ENCODE measurements at places on chromosomes 12 and 14.

DNA sequence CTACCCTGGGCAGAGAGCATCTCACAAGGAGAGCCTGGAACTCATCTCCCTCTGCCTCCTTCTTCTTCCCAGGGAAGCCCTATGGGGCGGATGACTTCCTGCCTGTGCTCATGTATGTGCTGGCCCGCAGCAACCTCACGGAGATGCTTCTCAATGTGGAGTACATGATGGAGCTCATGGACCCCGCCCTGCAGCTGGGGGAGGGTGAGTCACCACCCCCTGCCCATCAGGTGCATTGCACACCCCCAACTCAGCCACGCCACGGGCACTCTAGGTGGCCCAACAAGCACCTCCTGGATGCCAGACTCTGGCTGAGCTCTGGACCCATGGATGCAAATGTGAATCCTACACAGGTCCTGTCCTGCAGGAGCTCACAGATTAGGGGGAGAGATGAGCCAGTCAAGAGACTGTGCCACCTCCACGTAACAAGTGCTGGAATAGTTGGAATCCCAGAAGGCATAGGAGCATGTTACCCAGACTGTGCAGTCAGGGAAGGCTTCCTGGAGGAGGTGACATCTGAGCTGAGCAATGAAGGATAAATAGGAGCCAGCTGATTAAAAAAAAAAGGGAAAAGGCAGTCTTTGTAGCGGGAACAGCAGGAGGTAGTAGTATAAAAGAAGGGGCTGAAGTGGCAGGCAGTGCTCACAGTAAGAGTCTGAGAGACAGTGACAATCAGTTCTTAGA lies 71.9 kb downstream of the LGMN start:
- DNase-seq = no peak

DNA sequence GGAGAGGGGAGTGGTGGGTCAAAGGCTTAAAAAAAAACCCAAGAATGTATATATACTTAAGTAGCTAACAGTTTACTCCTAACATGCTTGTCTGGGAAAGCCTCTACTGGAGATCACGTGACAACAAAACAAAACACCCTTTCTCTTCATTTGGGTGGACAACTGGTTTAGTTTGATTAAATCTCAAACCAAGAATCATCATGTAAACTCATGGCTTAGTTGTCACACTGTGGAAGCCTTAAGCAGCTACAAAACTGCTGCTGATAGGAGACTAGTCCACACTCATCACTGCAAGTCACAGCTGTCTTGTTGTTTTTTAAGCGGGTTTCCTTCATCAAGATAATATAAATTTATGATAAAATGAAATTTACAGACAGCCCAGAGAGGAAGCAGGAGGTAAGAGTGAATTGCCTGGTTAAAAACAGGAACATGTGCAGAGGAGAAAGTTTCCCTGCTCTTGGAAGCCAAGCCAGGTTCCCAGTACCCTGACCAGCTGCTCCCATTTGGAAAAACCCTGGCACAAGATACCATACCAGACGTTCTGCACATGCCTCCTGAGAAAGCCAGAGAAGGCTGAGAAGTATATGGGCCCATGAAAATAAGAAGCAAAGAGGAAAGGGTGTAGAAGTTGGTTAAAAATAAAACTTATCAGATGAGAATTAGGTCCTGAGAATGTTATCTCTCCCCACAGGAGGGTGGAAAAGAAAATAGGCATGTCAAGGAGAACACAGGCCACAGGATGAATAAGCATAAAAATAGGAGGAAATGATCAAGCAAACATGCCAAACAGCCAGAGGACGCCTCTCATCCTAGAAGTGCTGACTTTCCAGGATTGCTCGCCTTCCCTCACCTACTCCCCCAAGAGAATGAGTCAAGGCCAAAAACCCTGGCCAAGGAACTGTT lies 34.0 kb downstream of the EGLN3 start:
- DNase-seq = no peak

DNA sequence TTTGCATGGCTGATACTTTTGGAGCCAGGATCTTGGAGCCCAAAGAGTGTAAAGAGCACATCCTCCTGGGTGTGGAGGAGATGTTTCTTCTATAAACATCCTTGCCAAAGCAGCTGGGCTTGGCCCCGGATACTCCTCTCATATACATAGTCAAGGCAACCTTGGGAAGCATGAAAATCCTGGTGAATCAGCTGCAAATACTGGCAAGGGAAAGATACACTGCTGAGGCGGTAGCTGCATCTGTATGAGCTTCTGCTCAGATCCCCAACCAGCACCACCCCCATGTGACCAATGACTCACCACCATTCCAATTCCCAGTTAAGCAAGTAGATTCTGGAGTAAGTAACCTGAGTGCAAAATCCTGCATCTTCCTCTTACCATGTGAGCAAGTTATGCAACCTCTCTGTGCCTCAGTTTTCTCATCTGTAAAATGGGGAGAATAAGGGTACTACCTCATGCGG lies 567.4 kb downstream of the MED13L start:
- DNase-seq = no peak

- peak; percentile 85 for DNase-seq
Measured at GRCh38 chr12:77010691-77011548, 54.4 kb downstream of the E2F7 start.

DNA sequence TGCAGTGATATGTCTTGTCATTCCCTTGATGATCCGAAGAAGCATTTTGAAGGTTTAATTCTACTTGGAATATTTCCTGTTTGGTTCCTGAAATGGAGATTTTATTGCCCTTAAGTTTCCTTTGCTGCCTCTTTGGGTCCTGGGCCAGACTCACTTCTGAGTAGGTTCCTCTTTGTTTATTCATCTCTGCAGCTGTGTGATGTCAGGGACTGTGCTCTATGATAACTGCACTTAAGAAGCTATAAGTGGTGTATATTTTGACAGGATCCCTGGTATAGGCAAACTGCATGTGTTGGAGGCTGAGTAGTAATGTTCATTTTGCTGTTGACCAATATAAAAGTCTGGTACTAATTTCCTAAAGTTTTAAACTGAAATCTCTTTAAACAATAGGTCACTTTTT lies at the start of gene KLRC4:
KLRC4 (minus strand) TSS at position 366 of the 400 bp plus-strand sequence; CDS start at position 184, 182 bp downstream.
- no peak for DNase-seq

DNA sequence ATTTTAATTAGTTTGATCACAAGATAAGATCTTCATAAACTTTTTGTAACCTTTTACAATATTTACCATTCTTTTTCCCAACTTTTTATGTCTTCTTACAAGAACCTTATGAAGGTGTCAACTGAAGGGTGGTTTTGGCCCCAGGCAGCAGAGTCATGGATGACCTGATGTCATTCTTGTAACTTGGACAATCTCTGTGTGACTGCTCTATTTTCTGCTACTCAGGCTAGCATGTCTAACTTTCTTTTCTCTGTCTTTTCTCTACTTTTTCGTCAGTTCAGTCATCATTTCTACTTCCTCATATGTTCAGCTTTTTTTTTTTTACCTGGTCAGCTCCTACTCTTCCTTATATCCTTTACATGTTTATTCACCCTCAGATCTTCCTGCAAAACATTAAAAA lies 150.7 kb upstream of the PTPRQ start:
- DNase-seq = no peak

DNA sequence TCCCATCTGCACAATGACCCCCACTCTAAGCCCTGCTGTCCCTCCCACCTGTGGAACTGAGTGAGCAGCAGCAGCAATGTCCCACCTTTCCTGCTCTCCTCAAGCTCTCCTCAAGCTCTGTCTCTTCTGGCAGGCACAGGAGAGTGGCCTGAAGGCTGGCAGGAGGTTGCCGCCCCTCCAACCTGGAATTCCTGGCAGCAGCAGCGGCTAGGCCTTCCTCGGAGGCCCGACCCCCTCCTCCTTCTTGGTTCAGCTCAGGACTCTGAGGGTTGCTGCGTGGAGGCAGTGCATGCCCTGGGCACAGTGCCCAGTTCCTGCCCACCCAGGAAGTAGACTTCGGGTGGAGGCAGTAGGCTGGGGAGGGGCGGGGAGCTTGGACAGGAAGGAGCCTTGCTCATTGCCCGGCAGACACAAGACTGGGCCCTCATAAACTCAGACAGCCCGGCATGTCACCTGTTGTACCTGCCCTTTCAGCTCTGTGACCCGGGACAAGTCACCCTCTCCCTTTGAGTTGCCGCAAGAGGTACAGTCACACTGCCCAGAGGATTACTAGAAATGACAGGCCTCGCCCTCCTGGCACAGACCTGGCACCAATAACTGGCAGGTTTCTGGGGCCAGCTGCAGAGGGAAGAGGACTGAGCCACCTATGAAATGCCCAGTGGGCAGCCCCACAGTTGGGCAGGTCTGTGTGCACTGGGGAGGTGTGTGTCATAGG lies 2.1 kb upstream of the SERPINA1 start:
- DNase-seq = no peak

GRCh38 chr12:116959845-116960514 lies 49.2 kb downstream of the FBXW8 start:
- DNase-seq = no peak

DNA sequence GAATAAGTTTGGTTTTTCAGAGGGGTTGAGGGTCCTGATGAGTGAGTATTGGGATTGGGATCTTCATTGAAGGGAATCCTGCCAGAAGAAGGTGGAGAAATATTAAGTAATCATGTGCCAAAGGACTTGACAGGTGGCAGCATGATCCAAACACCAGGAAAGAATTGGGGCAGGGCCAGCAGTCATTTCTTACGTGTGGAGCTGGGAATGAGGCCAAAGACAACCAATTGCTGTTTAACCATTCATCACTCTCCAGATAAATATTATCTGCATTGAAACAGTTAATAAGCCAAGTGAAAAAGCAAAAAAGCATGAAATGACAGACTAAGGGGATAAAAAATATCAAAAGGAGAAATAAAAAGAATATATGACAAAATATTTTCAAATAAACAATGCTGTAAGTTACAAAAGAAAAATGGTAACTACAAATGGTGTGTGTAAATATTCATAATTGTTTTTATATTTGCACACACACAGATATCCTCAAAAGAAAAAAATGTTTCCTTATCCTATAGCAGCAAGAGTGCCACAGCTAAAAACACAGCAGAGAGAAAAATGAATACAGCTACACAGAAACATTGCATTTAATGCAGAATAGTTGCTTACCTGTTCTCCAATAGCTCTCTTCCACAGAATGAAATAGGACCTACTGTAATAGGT lies 26.2 kb downstream of the C2CD5 start:
- DNase-seq = no peak
